Stimulated activated CD8-positive, alpha-beta memory T cell treated with anti-CD3 and anti-CD28 coated beads, Interleukin-2, amount 100 ng/mL, for 1 hour (primary cell): ENCODE measurements at places on chromosomes 7 and 10.

- no peak for DNase-seq
Observed at GRCh38 chr10:108561649-108562048, 1361.7 kb downstream of the XPNPEP1 start.

GRCh38 chr10:81473755-81474154 lies 401.2 kb upstream of the NRG3 start:
- no peak for DNase-seq

DNA sequence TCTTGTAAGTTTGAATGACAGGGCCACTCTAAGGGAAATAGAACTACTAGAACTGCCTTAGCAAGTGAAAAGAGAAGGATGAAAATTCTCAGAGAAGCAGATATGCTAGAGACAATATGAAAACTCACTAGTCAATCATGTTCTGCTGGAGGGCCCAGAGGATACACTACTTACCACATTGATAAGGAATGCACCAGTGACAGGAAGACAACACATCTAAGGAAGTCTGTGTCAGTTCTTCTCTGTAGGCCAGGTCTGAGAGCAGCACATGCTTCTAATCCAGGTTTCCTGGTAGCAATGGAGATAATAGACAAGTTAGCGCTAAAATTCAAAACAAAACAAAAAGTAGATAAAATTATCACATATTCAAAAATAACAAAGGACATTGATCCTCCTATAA lies 235.2 kb upstream of the AKR1E2 start:
- no peak for DNase-seq

GRCh38 chr7:117995850-117996650 lies 122.8 kb upstream of the CTTNBP2 start:
- no peak for DNase-seq

DNA sequence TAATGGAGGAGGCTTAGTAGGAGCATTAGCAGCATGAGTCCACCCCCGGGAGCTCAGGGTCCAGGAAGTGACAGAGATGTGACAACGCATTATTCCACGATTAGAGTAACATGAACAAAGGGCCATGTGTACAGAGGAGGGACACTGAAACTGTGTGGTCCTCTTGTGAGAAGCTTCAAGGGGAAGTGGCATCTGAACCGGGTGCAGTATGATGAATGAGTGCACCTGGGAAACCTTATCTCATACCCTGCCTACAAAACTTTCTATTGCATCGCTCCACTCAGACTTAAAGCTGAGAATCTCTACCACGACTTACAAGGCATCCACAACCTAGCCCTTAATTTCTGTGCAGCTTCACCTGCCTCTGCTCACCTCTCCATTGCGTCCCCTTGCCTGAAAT lies 115.3 kb upstream of the AMPH start:
- DNase-seq, result no peak

- DNase-seq, result no peak
Observed at GRCh38 chr7:44846816-44847508, 925 bp downstream of the H2AZ2 start.

DNA sequence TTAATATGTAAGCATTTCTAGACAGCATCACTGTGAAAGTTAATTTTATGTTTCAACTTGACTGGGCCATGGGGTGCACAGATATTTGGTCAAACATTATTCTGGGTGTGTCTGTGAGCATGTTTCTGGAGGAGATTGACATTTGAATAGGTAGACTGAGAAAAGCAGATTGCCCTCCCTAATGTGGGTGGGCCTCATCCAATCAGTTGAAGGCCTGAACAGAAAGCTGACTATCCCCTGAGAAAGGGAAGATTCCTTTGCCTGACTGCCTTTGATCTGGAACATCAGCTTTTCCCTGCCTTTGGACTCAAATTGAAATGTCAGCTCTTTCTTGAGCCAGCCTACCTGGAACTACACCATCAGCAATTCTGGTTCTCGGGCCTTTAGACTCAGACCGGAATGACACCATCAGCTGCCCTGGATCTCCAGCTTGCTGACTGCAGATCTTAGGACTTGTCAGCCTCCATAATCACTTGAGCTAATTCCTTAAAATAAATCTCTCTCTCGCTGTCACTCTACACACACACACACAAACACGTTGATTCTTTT lies 5.7 kb upstream of the RPP30 start:
- no peak for DNase-seq

DNA sequence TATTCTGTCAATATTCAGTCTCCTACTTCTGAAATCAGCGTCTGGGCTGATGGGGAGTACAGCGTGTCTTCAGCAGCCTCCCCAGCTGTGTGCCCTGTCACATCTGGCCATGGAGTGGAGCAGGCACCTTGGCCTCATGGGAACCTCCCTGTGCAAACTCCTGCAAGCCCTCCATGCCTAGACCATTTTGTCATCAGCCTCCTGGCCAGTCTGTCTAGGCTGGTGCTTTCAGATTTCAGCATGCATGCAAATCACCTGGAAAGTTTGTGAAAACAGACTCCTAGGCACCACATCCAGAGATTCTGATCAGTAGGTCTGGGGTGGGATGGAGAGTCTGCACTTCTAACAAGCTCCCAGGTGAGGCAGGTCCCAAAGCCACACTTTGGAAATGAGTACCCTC lies 26.2 kb upstream of the CCSER2 start:
- DNase-seq, result no peak

GRCh38 chr7:27172823-27173510 lies 1.2 kb downstream of the HOXA10 start:
- DNase-seq, result no peak

DNA sequence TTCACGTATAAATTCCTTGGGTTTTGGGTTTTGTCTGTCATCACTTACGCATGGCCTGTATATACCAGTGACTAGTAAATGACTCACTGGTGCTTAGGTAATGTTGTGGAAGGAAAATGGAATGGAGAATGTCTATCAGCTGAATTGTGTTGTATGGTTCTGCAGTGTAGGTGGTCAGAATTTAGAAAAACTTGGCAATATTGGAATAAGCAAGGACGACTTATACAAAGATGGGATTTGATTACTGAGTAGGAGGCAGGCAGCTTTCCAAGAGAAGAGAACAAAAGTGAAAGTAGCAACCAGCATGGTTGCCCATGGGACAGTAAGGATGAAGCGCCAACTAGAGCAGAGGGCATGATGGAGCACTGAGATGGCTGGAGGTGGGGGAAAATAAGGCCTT lies 168.6 kb upstream of the CSTF2T start:
- no peak for DNase-seq

DNA sequence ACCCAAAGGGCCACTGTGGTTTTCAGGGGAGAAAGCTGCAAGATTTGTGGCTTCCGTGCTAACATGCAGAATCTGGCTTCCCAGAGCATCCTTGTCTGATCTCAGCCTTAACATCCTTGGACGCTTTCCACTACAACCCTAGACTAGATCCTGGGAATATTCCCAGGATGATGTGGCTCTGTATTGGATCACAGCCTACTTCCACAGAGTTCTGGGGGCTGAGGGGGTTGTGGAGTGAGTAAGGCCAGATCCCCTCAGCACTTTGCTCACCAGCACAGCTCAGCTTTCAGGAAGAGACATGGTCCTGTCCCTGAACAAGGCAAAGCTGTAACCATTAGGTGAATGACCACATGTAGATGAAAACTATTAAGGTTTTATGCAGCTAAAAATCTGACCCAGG lies 241.3 kb upstream of the MYO3A start:
- DNase-seq, result no peak

GRCh38 chr7:83517035-83517700 lies 131.8 kb downstream of the SEMA3E start:
- no peak for DNase-seq

- no peak for DNase-seq
Observed at GRCh38 chr10:86269332-86269731, 97.3 kb downstream of the GRID1 start.

DNA sequence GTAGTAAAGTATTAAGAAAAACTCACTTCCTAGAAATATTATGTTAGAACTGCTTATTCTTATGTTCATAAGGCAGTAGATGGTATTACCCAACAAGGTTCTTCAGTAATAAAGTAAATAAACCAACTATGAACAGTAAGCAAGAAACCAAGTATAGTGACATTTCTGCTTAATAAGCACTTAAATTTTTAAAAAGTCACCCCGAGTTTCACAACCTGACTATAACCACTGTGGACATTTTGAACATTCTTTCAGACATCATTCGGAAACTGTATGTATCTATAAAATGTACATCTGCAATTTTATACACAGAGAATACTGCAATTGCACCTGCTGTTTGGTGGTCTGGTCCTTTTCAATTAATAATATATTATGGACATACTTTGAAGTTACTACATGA lies 1073.6 kb downstream of the XPNPEP1 start:
- DNase-seq, result no peak

GRCh38 chr10:132910901-132911785 lies 31.2 kb downstream of the CFAP46 start:
- DNase-seq, result no peak

- DNase-seq, result no peak
Observed at GRCh38 chr7:137873979-137874777, 27.4 kb upstream of the DGKI start.

DNA sequence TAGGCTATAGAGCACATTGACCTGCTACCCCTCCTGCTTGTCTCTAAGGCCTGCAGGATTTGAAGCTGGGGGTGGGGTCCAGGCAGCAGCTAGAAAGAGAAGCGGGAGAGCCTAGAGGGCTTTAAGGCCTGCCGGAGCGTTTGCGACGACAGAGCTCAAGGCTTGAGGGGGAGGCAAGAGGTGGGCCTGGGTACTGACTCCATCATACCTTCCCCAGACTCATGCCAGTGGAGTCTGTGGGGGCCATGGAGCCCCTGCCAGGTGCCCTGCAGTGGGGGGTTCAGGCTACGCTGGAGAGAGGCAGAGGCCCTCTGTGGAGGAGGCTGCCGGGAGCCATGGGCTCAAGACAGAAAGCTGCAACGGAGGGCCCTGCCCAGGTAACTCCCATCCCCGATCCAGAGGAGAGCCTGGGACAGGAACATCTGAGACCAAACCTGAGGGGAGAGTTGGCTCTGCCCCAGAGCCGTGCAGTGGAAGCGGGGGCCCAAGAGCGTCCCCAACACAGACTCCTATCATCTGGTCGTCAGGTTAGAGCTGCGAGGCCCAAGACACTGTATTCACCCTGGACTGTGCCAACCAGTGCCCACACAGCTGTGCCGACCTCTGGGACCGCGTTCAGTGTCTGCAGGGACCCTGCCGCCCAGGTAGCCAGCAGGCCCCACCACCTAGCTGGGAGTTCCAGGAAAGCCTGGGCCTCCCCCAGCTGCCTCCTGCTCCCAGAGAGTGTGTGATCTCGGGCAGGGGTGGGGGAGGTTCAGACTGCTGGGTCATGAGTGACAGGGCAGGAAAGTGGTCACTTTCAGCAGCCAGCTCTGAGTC lies 13.2 kb upstream of the ZNF862 start:
- no peak for DNase-seq

DNA sequence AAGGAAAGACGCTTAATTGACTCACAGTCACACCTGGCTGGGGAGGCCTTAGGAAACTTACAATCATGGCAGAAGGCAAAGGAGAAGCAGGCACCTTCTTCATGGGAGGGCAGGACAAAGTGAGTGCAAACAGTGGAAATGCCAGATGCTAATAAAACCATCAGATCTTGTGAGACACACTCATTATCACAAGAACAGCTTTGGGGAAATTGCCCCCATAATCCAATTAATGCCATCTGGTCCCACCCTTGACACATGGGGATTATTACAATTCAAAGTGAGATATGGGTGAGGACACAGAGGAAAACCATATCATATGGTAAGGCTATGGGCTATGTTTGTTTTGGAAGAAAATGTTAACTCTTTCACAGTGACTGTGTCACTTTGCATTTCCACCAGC lies 1272.5 kb upstream of the CELF2 start:
- no peak for DNase-seq

- DNase-seq, result no peak
Observed at GRCh38 chr10:59342723-59343122, 19.6 kb downstream of the FAM13C start.

DNA sequence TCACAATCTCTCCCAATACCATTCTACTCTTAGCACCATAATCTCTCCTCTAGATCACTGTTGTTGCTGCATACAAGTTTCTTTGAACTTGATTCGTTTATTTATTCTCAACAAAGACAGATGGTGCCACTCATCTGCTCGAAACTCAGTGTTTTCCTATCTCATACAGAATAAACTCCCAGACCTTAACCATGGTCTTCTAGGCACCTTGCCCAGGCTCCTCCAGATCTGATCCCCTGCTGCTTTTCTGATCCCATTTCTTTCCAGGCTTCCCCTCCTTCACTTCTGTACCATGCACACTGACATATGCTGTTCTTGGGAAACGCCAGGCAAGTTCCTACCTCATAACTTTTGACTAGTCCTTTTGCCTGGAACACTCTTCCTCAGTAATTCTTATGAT lies 645.7 kb downstream of the DNAJB9 start:
- no peak for DNase-seq
